Urinary bladder (tissue), 4 donors: ENCODE measurements at places on chromosomes 2 and 18. TPM values are rescaled to one million over a fixed set of nuclear protein-coding genes. Genes with fewer than 3 reads are reported as not detected.

The PHLPP1 gene
- polyA plus RNA-seq = 6.6 TPM

The ABCB11 gene
- polyA plus RNA-seq = 0.04 TPM

The TUBA3E gene
- polyA plus RNA-seq = not detected

The FBLN7 gene
- 5.0 TPM for polyA plus RNA-seq

The REG3G gene
- 0.30 TPM for polyA plus RNA-seq

The FAM210A gene
- 8.2 TPM for polyA plus RNA-seq

The NGEF gene
- polyA plus RNA-seq = 4.2 TPM

The ANKRD36C gene
- 2.6 TPM for polyA plus RNA-seq

- no peak for DNase-seq
These were observed 36.5 kb upstream of the TNFRSF11A start for GRCh38 chr18:62288665-62289008.

DNA sequence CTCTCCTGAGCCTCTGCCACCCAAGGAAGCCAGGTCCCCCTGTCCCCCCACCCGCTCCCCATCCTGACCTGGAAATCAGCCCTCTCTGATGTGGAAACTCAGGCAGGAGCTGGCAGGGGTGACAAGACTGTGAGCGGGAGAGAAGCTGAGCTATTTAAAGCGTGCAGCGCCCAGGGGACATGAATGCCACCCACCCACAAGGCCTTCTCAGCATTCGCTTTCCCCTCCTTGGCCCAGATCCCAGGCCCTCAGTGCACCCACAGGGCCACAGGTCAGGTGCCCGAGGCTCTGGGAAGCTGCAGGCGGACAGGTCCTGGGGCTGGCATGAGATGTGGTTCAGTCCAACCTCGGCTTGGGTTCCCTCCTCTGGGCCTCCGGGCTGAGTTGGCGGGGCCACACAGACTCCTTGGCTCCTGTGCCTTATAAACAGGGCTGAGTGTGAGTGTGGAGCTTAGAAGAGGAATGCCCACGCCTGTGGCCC, 168.3 kb downstream of the SMAD7 start:
- no peak for DNase-seq

DNA sequence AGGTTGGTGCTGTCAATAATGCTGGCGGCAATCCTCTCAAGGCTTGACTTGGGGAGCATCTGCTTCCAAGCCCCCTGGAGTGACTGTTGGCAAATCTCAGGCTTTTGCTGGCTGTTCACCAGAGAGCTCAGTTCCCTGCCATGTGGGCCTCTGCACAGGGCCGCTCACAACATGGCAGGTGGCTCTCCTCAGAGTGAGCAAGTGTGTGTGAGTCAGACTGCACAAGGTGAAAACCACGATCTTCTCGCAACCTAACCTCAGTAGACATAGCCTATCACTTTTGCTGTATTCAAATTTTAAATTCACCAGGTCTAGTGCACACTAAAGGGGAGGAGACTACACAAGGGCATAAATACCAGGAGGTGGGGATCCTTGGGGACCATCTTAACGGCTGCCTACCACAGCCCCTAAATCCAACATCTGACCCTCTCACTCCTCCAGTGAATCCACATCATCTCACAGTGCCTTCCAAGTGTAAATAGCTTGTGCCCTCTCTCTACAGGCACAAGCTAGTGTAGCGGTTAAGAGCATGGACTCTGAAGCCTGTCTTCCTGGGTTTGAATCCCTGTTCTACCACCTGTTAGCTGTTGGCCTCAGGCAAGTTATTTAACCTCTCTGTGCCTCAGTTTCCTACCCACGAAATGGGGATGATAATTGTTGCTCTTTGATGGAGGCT, 187.7 kb upstream of the CXCR4 start:
- DNase-seq = no peak

DNA sequence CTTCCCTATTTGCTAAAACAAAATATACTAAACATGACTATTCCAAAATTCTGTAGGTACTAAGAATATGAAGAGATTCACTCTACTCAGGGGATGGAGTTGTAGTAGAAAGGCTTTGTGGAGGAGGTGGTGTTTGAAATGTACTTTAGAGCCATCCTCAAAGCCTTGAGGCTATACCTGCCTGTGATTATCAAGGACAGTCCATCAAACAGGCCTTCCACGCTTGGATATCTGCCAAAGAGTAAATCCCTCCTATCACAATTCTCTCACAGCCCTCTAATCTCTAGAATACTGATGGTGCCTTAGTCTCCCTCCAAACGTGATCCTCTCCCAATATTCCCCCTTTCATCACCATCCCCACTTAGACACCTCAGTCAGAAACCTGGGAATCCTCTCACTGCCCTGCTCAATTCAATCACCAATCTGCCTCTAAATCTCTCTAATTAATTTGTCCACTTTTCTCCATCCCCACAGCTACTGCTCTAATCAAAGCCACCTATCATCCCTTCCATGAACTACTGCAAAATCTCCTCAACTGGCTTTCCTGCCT, 13.1 kb downstream of the SOS1 start:
- no peak for DNase-seq

GRCh38 chr2:230266638-230267037, 41.1 kb downstream of the SP140 start:
- DNase-seq = no peak

DNA sequence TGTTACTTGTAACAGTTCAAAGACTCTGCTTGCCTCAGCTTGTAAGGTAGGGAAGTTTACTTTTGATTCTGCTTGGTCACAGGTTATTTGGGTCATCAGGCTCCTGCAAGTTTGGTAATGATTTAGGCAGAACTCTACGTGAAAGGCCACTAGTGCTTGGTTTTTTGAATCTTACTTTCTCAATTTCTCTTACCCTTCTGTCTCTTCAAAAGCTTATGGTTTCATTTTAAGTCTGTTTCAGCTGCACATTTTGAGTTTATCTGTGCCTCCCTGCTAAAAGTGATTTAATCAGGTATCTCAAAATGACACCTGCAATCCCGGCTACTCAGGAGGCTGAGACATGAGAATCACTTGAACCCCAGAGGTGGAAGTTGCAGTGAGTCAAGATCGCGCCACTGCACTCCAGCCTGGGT, 26.3 kb upstream of the MOCOS start:
- no peak for DNase-seq

- no peak for DNase-seq
These were observed 861.7 kb downstream of the SLC4A3 start for GRCh38 chr2:220489121-220489520.

DNA sequence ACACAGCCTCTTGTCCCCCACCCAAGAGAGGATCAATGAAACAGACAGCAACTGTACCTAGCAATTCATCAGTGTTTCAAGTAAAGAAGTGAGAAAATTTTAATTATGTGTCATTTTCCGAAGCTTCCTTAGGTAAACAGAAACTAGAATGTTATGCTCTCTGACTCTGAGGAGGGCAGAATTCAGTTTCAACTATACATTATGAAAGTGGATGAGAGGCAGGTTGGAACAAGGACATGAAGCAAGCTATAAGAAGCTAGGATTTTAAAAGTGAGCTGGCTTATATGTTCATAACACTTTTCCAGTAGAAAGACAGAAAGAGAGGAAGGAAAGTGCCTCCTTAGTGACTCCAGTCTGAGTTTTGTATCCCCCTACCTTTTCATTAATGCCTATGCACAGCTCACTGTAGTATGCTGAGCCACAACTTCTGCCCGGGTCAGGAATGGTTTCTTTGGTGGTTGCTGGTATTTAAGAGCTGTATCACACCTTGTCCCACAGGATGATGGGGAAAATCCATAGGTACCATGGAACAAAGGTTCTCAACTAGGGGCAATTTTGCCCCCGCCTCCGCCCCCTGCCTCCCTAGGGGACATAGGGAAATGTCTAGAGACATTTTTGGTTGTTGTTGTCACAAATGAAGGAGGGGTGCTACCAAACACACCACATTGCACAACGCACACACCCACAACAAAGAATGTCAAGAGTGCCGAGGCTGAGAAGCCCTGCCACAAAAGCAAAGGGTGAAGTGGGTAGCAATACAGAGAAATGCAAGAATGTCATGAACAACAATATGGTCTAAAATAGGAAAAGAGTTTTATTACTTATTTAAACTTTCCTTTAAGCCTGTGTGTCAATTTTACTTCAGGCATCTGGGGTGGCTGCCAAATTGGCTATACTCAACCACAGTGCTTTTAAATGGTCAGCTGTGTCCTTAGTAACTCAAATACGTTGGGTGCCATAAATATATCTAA, 161.0 kb upstream of the ZFP36L2 start:
- no peak for DNase-seq

DNA sequence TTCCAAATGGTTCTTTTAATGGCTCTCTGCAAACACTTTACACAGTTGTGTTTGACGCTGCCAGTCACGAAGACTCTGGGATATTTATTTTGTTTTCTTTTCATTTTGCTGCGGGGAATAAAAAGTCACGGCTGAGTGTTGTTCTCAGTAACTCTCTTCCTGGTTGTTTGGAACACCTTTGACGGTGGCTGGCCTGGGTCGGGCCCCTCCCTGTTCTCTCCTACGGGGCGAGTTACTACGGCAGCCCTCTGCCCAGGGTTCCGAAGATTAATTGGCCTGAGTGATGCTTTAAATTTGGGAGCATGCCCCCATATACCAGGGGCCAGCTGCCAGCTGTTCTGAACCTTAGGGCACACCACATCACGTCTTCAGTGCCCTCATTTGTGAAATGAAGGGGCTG, 84.7 kb downstream of the GATA6 start:
- DNase-seq = no peak

DNA sequence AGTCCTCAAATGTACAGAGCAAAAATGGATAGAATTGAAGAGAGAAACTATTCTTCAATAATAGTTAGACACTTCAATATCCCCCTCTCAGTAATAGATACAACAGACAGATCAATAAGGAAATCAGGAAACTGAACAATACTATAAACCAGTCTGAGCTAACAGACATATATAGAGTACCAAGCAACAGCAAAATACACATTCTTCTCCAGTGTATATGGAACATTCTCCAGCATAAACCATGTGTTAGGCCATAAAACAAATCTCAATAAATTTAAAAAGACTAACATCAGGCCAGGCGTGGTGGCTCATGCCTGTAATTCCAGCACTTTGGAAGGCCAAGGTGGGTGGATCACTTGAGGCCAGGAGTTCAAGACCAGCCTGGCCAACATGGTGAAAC, 43.7 kb upstream of the AMMECR1L start:
- DNase-seq = no peak

GRCh38 chr18:75408554-75409506, 18.7 kb downstream of the SMIM21 start:
- no peak for DNase-seq

GRCh38 chr2:28745876-28746275, 5.8 kb upstream of the PPP1CB start:
- no peak for DNase-seq

- DNase-seq = no peak
These were observed 1357.5 kb upstream of the CELF4 start for GRCh38 chr18:38923126-38923525.

DNA sequence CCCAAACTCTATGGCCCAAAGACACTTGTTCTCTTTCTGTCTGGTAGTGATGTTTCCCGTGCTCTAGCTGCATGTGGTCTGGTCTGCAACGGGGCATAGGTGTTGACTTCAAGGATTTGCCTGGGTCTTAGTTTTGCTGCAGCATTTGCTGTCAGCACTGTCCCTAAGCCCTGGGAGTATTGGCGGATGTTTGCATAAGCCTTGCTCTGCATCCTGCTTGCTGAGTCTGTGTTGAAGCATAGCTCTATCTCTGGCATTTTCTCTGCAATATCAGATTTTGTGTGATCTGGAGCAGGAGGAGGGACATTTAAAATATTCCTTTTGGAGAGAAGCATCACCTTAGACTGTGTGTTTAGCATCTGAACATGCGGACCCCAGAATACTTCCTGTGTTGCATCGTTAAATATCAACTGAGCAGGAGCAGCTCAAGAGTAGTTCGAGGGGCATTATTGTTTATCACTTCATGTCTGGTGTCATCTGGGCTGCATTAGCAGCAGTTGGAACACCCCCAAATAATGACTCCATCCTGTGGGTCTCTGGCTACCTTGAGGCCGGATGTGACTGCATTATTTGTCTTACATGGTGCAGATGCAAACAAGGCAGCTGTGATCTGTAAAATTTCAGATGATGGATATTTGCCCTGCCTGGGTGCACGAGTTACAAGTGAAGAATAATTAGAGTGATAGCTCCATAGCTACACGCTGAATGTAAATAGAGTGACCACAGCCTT, 231.7 kb downstream of the TRIB2 start:
- no peak for DNase-seq

- DNase-seq = no peak
These were observed 14.4 kb downstream of the INHBB start for GRCh38 chr2:120360307-120360855.

GRCh38 chr2:19358242-19359020, at the start of gene OSR1:
OSR1 (minus strand) TSS chr2:19358623; CDS start chr2:19353805, 4,818 bp downstream.
- peak; percentile 77 for DNase-seq
